Natural killer cell treated with Interleukin-12 subunit alpha and Interleukin-12 subunit beta and Interleukin-15 and Interleukin-18, amount 100 ng/mL, for 72 hours (primary cell): ENCODE measurements at places on chromosomes 13 and 19. TPM values are rescaled to one million over a fixed set of nuclear protein-coding genes. Genes with fewer than 3 reads are reported as not detected.

GRCh38 chr19:9407827-9408226, 27.5 kb downstream of the ZNF266 start:
- no peak for DNase-seq

- DNase-seq, result no peak
Measured at GRCh38 chr13:72565893-72566292, 161.5 kb downstream of the MZT1 start.

GRCh38 chr19:19540064-19540714, 2.1 kb downstream of the CILP2 start:
- no peak for DNase-seq

- DNase-seq, result no peak
Measured at GRCh38 chr13:39363382-39363772, 239.6 kb downstream of the LHFPL6 start.

- DNase-seq, result no peak
Measured at GRCh38 chr13:68666774-68667397, 1436.8 kb upstream of the PCDH9 start.

GRCh38 chr13:27923794-27924528, 4.2 kb downstream of the PDX1 start:
- DNase-seq, result no peak

GRCh38 chr13:102273111-102273510, 128.7 kb downstream of the FGF14 start:
- DNase-seq, result no peak

DNA sequence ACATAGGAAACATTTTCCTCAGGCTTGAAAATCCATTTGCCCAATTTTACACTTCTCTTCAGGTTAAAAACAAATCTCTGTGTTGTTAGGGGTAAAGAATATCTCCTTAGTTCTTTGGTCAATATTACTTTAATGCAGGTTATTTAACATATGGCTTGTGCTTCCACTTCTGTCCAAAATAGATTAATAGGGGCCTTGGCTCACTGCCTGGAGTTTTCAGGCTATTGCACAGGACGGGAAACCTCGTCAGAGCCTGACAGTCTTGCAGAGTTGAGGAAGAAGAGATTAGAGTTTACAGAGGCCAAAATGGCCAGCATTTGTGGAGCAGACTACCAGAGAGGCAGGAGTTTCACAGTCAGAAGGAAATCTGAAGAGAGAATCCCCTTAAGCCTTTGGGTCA, 863.9 kb upstream of the GPC6 start:
- DNase-seq, result no peak

GRCh38 chr19:3360421-3361383, 5.7 kb upstream of the NFIC start:
- peak; percentile 88 for DNase-seq

GRCh38 chr13:111640006-111640405, 319.6 kb downstream of the TEX29 start:
- no peak for DNase-seq

GRCh38 chr19:55483706-55484592, 1.0 kb upstream of the NAT14 start:
- no peak for DNase-seq

DNA sequence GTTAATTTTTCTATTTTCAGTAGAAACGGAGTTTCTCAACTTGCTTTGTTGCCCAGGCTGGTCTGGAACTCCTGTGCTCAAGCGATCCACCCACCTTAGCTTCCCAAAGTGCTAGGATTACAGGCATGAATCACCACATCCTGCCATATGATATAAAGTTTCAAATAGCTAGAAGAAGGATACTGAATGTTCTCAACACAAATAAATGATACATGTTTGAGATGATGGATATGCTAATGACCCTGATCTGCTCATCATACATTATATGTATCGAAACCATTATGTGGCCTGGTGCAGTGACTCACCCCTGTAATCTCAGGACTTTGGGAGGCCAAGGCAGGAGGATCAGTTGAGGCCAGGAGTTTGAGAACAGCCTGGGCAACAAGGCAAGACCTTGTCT, 11.5 kb downstream of the CIB3 start:
- DNase-seq, result no peak

DNA sequence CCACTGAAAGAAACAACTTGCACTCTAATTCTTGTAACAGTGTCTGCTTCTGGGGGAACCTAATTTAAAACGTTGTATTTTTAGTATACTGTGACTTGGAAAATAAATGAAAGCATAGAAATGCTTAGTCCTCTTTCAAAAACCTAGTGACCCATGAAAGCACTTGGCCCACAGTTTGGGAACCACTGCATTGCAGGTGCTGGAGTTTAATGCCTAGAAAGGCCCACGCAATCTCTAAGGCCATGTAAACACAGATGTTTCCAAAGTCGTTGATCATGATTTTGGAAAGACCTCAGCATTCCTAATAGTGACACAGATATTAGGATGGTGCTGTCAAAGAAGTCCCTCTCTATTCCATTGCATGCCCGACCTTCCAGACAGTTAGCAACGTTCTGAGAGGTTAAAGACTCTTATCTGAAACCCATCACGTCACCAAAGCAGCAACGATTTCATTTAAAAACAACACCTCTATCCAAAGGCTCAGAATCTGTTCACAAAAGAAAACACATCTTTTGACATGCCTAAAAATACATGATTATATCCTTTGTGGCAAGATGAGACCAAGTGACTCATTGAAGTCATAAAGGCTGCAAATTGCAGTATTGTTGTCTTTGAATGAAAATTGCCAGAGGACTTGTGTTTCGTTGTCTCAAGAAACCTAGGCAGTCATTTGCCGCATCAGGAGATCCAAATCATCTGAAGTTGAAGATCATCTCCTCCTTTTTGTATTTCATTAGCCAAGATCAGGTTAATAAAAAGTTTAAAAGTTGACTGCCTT, 328.0 kb upstream of the ZNF507 start:
- no peak for DNase-seq

DNA sequence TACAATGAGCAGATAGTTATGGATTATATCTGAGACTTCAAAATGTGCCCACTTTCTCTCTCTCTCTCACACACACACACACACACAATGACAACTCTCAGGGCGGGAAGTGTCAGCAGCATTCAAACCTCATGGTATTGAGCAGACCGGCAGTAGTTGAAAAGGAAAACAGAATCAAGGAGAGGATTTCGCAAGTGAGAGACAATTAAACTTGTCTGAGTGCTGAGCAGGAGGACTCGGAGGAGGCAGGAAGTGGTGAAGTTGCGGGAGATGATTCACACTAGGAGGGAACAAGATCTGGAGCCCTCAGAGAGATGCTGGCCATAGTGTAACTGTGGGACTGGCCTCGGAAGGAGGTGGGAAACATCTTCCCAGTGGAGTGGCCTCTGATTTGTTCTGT, 353.1 kb downstream of the EFNB2 start:
- DNase-seq, result no peak

- DNase-seq, result no peak
Measured at GRCh38 chr13:26921918-26922317, 161.3 kb upstream of the GPR12 start.

- DNase-seq, result no peak
Measured at GRCh38 chr13:35698911-35699576, 222.6 kb upstream of the MAB21L1 start.

GRCh38 chr19:17860331-17860992, 752 bp downstream of the RPL18A start:
- no peak for DNase-seq

- DNase-seq, result no peak
Measured at GRCh38 chr13:31151837-31152236, 9.9 kb downstream of the HSPH1 start.

DNA sequence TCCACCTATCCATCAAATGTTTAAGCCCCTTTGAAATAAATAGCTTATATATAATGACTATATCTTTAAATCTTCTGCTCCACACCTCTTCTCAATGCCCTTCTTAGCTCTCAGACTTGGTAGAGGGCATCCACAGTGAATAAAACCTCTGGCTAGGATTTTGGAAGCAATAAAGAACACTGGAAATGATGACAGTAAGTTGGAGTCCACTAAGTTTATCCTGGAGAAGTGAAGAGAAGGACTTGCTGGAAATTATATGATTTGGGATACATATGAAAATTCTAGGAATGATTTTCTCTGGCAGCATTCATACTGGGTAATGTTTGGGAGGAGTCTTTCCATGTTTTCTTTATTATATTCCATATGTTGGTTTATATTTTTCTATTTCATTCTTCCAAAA, 133.5 kb upstream of the KL start:
- DNase-seq, result no peak

TSHZ3 gene
- 4.0 TPM for total RNA-seq

PSG2 gene
- not detected for total RNA-seq

CCDC169 gene
- not detected for total RNA-seq
